A549 treated with Hydrocortisone at 1 μM for 4 hours (cell line): ENCODE measurements at places on chromosomes 3 and 15. TPM values are rescaled to one million over a fixed set of nuclear protein-coding genes. Genes with fewer than 3 reads are reported as not detected.

GOLGA6L9 gene
- total RNA-seq: 1.5 to 2.6 TPM (median 2.3 TPM) in 5 replicates

UACA gene
- 25.9 to 40.0 TPM (median 34.9 TPM) in 5 replicates for total RNA-seq

SNX22 gene
- 0.75 to 1.3 TPM (median 1.3 TPM) in 5 replicates for total RNA-seq

LARP6 gene
- total RNA-seq: 39.9 to 75.6 TPM (median 75.0 TPM) in 5 replicates

PRTG gene
- total RNA-seq: 8.3 to 11.1 TPM (median 10.2 TPM) in 5 replicates

A4GNT gene
- not detected in 5 replicates for total RNA-seq

FGF7 gene
- not detected in 5 replicates for total RNA-seq

CTXN2 gene
- total RNA-seq: 0.03 to 0.07 TPM in 2 of 5 replicates, not detected in the others

PXK gene
- total RNA-seq: 4.5 to 6.6 TPM (median 5.7 TPM) in 5 replicates

RETNLB gene
- total RNA-seq: not detected in 5 replicates
